Activated CD4-positive, alpha-beta memory T cell treated with anti-CD3 and anti-CD28 coated beads, Interleukin-2, amount 10 ng/mL, durations not matched to agents 7 days and 5 days (primary cell): ENCODE measurements at places on chromosomes 2 and 18.

DNA sequence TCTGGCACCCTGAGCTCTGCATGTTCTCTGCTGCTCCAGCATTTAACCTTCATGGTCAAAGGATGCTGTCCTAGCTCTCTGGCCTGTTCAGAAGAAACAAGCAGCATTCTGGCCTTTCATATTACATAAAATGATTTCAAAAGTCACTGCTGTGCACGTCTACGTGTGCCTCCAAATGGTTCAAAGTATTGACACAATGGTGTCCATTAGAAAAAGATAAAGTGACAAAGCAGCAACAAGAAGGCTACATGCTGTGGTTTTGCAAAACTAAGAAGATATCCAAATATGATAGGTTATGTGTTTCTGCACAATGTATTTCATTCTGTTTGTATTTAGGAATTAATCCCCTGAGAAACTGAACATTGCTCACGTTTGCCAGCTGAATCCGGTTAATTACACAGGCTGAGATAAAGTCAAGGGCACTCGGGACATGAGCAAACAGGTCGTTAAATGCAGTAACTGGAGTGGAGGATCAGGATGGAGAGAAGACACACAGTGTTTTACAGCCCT, 258.5 kb downstream of the DOK6 start:
- no peak for DNase-seq

DNA sequence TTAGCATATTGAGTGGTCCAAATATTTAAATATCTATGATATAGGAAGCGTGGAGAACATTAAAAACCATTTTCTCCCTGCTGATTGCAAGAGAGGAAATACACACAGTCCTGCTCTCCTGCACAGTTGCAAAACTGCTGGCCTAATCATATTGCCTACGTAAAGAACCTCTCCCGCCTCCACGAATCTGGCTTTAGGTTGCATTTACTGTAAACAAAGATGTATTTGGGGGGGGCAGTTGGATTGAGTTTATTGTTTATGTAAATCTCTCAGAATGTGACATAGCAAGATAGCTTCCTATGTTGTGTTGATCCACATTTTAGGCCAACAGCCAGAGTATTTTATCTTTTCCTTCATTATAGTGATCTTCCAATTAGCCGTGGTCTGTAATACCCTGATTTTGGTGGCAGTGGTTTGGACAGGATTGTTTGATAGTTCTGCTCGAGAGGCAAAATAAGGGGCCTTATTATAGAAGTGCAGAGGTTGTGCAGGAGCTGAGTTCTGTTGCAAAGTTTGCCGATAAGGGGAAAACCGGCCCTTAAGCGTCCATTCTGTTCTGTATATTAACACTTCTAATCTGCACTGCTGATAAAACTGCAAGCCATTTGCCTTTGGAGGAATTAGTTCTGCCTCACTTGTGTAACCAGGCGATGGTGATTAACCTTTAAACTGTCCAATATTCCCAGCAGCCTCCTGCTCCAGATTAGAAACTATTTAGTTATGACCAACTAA, 101.6 kb upstream of the SIX3 start:
- DNase-seq = no peak

- no peak for DNase-seq
These were observed 244.6 kb upstream of the ACVR2A start for GRCh38 chr2:147600223-147600622.

- DNase-seq = no peak
These were observed 43.4 kb downstream of the UBXN4 start for GRCh38 chr2:135785032-135785431.

DNA sequence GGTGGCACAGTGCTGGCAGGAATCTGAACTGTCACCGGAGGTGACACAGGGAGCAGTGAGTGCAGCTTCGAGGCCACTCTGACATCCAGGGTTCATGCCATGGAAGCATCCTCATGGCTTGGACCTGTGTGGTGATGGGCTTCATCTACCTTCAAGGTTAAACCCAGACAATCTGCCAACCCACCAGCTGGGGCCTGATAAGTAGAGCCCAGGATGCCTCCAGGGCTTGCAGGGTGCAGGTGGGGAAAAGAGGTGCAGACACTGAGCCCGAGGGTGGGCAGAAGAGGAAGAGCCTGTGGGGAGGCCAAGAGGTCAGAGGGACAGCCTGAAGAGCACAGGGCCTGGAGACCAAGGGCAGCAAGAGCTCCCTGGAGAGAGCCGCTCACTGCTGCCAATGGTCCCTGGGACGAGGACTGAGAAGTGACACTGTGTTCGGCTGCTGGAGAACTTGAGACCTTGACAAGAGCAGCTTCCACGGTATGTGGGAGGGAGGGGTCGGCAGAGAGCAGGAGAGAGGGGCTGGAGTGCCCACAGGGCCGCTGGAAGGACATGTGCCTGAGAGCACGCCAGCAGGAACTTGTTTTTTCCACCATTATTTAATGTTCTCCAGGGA, 8.1 kb upstream of the HES6 start:
- DNase-seq = no peak

DNA sequence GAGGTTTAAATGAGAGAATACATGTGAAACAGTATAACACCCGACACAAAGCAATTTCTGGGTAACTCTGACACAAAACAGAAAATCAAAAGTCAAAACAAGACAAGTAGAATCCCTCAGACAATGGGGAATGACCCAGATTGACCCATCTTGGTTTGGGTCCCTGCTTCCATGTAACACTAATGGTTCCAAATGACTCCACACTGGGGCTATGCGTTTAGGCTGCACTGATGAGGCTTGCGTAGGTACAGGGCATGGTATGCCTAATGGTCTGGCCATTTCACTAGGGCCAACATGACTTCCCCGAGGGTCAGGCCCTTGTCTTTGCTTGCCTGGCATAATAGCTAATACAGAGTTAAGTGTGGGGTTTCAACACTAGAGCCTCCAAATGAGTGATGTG, 27.2 kb upstream of the NFE2L2 start:
- no peak for DNase-seq

- no peak for DNase-seq
These were observed 440.7 kb downstream of the RND3 start for GRCh38 chr2:150046810-150047209.

DNA sequence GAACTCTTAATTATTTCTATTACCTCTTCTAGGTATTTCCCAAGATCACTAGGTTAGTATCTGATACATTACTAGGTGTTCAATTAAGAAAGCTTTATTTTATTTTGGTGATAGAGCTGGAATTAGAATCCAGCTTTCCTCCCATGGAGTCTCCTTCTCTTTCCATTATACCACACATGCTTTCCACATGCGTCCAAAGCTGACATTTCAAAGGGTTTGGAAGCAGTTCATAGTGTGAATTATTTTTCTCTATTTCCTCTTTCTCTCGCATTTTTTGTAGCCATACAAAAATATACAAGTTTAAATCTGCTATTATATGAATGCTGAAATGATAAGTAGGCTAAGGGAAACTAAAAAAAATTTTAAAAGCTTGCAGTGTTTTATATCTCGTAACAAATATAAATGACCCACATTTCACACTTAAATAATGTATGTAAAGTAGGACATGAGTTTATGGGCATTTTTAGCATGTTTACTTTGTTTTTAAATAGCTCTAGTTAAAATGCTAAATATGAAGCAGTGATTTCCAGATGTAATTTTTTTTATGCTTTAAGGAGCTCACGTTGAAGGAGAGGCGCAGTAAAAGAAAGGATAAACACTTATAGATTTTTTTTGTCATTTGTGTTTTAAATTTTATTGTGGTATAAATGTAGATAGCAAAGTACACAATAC, 20.1 kb downstream of the ZC3H6 start:
- no peak for DNase-seq
